ENCODE measurements at places on chromosomes 4 and X.

GRCh38 chr4:17448689-17449088 is 63.2 kb downstream of the QDPR start:
- DNase-seq: no peak

DNA sequence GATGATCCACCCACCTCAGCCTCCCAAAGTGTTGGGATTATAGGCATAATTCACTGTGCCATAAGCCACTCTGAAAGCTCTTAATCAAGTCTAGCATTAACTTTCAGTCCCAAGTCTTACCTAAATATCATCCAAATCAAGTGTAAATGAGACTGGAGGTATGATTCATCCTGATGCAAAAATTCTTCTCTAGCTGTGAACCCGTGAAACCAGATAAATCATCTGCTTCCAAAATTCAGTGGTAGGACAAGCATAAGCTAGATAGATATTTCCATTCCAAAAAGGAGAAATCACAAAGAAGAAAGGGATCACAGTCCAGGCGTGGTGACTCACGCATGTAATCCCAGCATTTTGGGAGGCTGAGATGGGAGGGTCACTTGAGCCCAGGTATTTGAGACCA is 8.8 kb upstream of the TBC1D25 start:
- no peak for DNase-seq

DNA sequence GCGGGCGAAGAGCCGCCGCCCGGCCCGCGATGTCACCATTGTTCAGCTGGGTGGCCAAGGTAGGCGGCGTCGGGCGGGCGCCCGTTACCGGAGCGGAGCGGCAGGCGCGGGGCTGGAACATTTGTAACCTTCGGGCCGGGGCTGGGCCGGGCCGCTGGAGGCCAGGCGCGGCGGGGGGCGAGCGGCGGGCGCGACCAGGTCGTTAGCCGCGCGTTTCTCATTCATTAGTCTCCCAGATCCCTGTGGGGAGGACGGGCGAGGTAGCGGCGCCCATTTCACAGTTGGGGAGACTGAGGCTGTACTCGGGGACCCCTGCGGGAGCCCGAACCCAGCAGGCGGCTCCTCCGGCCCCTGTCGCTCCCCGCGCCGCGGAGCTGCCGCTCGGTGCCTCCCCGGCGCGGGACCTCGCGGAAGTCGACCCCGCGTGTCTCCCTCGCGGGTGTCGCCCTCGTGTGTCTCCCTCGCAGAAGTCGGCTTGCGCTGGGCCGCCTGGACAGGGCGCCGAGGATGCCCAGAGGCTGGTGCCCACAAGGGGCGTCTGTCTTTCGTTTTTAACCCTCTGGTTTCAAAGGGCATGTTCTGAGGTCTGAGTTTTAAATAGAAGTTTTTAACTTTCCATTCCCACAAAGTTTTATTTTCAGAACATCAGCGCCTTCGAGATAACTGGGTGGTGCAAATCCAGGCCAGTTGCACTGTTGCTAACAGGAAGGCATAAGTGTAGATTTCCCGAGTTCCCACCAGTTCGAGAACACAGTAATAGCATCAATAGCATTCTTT is 17.5 kb downstream of the PTTG2 start:
- no peak for DNase-seq

- DNase-seq: no peak
These were observed 518.7 kb downstream of the C4orf33 start for GRCh38 chr4:129614611-129615010.

DNA sequence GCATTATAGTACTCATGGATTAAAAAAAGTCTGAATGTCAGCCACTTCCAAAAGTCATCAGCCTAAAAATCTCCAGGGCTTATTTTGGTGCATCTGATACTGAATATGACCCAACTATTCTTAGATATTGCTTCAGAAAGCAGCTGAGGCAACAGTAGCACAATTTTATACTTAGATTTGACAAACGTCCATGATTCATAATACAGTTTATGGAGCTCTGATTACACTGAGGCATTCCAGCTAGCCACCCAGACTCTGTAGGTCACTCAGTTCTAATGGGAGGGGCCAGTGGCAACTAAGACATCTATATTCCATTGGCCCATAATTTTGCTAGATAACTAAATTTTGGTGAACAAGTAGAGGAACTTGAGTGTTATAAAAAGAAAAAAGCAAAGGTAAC is 10.3 kb downstream of the SPATA4 start:
- DNase-seq: no peak

DNA sequence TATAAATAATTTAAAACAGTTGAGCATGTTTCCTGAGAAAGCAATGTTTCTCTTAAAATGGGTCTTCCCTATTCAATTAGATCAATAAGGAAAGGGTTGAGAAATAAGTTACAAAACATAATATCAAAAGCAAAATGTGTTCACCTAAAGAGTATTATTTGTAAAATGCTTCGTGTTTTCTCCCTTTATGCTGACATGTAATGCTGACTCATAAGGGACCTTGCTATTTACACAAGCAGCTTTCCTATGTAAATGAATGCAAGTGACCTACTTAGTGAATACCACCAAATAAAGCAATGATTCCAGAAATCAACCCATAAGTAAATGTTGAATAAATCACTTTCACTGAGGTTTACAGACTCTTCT is 91.5 kb downstream of the ELOVL6 start:
- DNase-seq: no peak

DNA sequence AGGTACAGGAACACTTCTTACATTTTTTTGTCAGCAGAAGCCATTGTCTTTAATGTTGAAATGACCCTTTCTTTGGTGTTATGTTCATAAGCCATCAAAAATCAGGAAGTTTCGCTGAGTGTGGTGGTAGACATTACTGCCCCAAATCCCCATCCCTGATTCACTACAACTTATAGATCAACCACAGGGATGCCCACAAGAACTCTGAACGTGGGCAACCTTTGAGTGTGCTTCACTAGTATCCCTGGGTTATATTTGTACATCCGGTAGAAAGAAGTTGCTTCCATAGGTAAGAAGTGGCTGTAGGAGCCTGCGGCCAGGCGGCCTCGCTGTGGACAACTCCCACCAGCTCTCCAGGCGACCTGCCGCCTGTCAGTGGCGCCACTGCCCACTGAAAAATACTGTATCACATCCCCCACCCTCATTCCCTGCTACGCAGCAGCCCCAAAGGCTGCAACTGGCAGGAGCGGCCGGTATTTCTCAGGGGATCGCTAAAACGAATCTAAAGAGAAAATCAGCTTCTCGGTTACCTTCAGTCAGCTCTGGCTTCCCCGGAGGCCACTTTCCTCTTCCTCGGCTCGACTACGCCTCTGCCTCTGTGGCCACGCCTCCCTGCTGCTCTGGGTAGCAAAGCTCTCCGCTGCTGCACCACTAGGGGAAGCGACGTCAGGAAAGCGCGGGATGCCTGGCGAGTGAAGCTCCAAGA is 13.9 kb upstream of the ETDC start:
- DNase-seq: no peak

DNA sequence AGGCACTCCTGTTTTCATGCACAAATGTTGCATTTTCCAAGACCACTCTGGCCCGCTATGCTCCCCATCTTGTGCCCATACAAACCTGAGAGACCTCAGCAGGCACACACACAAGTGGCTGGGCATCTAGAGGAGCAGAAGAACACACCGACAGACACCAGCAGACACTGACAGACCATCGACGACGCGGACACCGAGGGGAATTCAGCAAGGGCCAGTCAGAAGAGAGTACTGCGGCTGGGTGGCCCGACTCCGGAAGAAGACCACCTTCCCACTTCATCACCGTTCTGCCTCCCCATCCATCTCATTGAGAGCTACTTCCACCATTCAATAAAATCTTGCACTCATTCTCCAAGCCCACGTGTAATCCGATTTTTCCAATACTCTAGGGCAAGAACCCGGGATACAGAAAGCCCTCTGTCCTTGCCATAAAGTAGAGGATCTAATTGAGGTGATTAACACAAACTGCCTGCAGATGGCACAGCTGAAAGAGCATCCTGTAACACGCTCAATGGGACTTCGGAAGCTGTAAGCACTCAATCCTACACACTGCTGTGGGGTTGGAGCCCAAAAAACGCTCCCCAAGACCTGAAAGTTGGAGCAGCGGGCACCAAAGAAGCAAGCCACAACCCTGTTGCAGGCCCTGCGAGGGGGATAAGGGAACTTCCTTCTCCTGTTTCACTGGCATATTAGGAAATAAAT is 780.9 kb downstream of the ARAP2 start:
- DNase-seq: no peak

DNA sequence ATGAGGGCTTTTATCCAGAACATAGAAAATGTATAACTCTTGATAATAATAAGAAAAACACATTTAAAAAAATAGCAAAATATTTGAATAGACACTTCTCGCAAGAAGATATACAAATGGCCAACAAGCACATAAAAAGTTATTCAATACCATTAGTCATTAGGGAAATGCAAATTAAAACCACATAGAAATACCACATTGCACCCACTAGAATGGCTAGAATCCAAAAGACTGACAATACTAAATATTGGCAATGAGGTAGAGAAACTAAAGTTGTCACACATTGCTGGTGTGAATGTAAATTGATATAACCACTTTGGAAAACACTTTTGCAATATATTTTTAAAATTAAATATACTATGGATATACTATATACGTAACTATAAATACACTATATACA is 754.3 kb upstream of the MAGEB2 start:
- DNase-seq: no peak

All from NCI-H187 treated with DMSO at 0.1 percent for 48 hours (cell line).